Activated T-cell treated with anti-CD3 and anti-CD28 coated beads for 1 hour (primary cell): ENCODE measurements at places on chromosomes 5 and 9.

DNA sequence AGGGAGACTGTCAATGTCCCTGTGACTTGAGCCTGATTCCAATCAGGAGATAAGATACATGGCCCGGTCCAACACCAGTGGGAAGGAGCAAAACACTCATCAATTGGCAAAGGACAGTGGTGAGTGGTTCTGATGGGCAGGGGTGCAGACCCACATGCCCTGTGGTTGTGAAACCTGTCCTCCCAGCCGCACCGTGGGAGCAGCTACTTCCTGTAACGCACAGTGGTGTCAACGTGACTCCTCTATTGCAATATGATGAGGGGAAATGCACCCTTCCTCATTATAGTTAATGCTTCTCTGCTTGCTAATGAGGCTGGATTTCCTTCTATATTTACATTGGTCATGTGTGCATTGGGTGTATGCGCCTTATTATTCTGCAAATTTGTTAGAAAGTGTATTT is 223.0 kb downstream of the IRX1 start:
- no peak for DNase-seq

DNA sequence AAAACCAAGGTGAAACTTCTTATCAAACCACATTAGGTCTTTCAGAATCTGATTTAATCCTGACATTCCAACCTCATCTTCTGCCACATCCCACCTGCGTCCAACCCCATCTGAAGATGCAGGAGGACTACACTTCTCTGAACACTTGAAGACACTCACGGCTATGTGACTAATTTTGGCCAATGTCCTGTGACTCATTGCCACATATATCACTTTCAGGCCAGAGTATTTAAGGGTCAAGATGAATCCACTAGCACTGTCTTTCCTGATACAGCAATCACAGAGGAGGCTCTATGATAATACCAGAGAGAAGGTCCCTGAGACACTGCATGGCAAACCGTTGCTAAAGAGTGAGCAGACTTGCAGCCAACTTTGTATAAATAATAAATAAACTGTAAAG is 323.4 kb downstream of the NR2F1-AS1 start:
- DNase-seq = no peak

DNA sequence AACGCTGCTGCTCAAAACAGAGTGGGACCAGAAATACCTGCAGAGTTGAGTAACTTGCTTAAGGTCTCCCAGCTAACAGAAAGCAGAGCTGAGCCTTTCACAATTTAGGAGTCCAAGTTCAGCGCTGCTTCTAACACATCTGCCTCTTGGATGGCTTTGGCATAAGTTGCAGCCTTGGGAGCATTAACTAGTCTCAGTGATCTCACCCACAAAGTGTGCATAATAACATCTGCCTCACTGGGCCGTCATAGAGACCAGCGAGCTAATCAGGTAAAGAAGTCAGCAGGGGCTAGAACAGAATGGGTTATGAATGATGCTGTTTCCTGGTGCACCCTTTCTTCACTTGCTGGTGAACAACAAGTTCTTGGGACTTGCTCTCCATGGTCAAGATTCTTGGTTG is 36.5 kb downstream of the WWC1 start:
- no peak for DNase-seq

DNA sequence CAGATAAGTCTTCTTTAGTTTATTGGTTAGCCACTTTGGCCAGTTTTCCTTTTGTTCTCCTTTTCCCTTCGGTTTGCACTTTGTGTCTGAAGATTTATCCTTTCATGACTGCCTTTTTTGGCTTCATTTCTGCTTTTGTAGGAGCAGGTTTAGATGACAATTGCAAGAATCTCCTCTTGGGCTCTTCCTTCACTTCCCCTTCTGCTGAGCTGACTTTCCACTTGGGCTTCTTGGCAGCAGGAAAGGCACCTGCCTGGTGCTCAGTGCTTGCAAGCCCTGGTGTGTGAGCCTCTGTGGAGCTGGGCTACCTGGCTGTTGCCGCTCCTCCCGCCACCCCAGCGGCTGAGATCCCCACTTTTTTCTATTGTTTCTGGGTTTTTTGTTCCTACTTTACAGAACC is 7.3 kb downstream of the CCDC112 start:
- no peak for DNase-seq

DNA sequence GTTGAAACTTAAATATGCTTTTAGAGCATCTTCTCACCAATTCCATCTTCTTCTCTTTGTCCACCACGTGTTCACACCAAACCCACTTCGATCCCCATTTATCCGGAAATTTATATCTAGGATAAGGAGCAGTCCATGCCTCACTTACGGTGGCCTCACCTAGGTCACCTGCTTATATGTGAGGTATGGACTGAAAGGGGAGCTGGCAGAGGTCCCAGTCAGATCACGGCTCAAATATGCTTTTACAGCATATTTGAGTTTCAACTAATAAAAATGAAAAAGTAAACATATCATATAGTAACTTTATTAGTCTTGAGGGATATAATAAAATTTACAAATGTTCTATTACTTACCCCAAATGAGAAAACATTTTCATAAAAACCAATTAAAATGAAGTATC is 508.4 kb downstream of the CDH18 start:
- no peak for DNase-seq

GRCh38 chr5:41182666-41183065 is 30.7 kb downstream of the C6 start:
- no peak for DNase-seq

- DNase-seq = no peak
Observed at GRCh38 chr5:133081703-133082102, 29.9 kb downstream of the HSPA4 start.

- no peak for DNase-seq
Observed at GRCh38 chr5:82100303-82101077, 128.7 kb downstream of the ATG10 start.

- DNase-seq = no peak
Observed at GRCh38 chr9:77438653-77439052, 209.5 kb downstream of the GNA14 start.

DNA sequence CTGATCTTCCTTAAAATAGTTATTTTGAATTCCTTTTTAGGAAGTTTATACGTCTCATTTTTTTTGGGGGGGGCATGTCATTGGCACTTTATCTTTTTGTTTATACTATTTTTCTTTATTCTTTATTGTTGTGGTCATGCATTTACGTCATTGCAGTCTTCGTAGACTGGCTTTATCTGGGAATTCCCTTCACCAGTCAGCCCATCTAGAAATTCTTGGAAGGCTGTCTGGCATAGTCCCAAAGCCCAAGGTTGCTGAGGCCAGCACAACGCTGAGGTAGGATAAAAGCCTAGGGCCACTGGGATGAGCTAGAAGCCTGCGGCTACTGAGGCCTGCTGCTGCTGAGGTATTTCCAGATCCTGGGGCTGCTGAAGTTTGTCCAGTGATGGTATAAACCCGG is 121.5 kb downstream of the ISOC1 start:
- DNase-seq = no peak

DNA sequence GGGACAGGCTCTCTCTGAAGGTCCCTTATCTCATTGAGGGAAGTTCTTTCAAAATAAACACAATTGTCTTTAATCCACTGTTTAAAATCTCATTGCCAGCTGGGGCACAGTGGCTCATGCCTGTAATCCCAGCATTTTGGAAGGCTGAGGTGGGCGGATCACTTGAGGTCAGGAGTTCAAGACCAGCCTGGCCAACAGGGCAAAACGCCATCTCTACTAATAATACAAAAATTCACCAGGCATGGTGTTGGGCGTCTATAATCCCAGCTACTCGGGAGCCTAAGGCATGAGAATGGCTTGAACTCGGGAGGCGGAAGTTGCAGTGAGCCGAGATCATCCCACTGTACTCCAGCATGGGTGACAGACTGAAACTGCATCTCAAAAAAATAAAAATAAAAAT is 8.3 kb upstream of the NDFIP1 start:
- no peak for DNase-seq

GRCh38 chr5:175920231-175920811 is 47.8 kb downstream of the THOC3 start:
- no peak for DNase-seq

- no peak for DNase-seq
Observed at GRCh38 chr5:74139589-74139988, 500.9 kb downstream of the ENC1 start.

DNA sequence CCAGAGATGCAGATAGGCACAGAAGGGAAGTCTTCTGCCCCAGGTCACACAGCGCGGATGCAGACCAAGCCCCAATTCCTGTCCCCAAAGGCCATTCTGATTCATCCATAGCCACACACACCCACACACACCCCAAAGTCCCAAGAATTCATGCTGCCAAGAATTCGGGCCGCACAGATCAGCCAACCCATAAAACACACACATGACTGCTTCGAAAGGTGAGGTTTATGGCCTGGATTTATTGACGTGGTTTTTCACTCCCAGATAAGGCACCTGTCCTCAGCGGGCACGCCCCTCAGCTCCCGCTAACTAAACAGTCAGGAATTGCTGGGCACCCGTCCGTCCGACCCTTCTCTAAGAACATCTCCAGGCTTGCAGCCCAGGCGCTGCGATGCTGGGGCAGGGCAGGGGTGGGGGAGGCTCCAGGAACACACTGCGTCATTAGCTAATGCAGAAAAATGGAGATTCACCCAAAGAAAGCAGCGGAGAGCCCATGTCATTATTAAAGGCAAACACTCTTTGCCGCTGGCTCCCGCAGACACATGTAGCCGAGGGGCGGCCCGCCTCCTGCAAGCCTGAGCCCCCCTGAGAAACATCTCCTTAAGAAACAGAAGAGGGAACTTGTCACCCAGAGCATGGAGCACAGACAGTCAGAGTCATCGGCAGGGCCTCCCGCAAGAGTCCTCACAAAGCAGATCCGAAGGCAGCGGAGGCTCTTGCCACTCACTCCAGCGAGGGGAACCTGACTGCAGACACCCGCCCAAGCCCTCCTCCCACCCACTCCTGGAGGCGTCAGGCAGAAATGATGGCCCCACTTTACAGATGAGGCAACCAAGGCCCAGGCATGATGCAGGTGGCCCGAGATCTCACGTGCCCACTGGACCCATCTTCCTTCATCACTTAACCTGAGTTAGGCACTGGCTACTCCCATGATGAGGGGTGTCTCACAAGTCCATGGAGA is 19.9 kb downstream of the VAV2 start:
- DNase-seq = no peak

GRCh38 chr5:43421450-43422133 is 9.4 kb upstream of the CCL28 start:
- no peak for DNase-seq

DNA sequence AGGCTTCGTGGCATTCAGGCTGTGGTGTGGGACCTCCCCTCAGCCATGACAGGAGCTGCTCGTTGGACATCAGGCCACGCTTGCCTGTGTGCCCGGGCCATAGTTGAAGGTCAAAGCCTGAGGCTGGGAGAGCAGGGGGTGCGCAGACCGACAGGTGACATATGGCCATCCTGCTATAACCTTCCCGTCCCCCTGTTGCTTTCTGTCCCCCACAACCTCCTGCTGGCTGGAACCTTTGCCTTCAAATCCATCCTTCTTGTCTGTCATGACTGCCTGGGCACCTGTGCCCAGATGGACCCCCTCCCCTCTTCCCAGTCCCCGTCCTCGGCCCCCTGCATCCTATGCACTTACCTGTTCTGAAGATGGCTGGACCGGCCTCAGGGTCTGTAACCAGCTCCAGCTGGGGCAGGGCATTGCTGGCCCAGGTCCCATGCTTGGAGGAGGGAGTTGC is 83.2 kb downstream of the WNK2 start:
- DNase-seq = no peak

DNA sequence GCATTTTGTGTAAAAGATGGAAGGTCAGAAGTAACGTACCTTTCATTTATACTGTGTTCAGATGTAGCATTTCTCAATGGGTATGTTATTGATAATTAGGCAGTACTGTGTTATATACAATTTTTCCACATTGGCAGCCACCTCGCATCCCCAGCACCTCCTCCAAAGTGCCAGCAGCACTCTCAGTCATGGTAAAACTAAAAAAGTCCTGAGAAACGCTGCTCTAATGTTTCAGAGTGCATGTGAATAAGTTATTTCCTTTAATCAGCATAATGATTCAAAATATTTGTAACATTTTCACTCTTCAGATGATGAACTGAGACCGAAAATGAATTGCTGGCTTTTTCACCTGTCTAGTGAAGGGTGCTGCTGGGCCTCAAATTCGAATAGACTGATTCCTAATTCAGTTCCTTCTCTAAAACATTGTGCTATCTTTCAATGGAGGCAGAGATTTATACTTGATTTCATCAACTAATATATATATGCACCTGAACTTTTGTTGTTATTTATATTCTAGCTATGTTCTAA is 79.9 kb upstream of the ANKRD55 start:
- no peak for DNase-seq

DNA sequence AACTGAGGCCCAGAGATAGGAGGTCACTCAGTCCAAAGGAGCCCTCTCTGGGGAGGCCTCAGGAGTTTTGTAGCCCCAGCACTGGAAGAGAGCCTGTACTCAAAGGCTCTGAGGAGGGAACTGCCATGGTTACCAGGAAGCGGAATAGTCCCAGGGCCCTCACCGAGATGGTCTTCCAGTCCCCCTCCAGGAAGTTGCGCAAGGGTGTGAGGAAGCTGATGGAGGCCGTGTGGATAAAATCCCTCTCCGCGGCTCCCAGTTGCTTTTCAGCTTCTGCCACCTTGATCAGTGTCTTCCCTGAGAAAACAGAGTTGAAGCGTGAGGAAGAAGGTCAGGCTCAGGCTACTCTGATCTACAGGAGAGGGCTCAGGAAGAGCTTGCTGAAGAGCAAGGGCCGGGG is 13.5 kb downstream of the SH3GLB2 start:
- DNase-seq = no peak

GRCh38 chr5:68424799-68425537 is 209.4 kb downstream of the PIK3R1 start:
- no peak for DNase-seq

DNA sequence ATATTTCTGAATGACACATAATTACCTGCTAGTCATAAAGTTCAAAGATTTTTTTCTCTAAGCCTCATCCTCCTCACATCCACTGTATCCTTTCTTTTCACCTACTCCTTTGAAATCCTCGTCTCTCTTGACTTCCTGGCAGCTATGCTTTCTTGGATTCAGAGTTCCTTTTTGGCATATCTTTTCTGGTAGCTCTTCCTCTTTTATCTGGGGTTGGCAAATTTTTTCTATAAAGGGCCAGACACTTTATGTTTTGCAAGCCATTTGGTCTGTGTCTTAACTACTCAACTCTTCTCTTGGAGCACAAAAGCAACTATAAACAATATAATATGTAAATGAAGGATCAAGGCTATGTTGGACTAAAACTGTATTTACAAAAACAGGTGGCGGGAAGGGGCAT is 197.5 kb downstream of the KIAA0825 start:
- DNase-seq = no peak

DNA sequence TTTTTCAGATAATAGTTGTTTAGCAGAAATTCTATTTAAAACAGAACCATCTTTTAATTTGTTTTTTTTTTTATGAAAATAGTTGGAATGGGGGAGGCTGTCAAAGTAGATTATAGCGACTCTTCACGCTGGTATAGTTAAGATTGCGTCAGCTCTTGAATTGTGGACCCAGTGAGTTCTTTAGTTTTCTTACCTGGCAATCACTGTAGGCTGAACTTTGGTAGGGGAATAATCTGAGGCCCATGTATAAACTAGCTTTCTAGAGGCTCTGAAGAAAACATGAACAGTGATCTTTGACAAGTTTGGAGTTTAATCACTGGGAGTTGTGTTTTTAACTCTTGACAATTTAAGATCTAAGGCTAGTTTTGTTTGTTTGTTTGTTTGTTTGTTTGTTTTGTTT is 80.8 kb downstream of the CD180 start:
- no peak for DNase-seq
